ENCODE measurements at places on chromosomes 6 and 20.
A peak's percentile ranks its signal among the peaks of the same experiment; 100 is the strongest.

DNA sequence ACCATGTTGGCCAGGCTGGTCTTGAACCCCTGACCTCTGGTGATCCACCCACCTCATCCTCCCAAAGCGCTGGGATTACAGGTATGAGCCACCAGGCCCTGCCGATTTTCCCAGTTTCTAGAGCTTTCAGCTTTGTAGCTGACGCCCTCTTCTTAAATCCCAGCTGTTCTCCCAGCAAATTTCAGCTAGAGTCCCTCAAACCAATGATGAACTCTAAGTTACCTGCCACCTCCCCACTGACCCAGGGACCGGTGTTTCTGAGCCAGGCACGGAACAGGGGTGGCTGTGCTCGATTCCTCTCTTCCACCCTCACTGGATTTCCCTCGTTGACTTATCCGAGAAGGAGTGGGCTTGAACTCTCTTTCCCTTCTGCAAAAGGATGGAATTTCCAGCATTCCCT lies 39.1 kb downstream of the SUN5 start:
- peak; percentile 2 for DNase-seq

- DNase-seq = no peak
These were observed 13.2 kb downstream of the SYTL3 start for GRCh38 chr6:158662954-158663624.

GRCh38 chr6:50278663-50279062 lies 228.9 kb upstream of the DEFB112 start:
- no peak for DNase-seq

GRCh38 chr20:29299811-29300578 lies 1957.5 kb upstream of the DEFB115 start:
- no peak for DNase-seq

- no peak for DNase-seq
These were observed 4.3 kb downstream of the CCDC167 start for GRCh38 chr6:37495244-37495934.

DNA sequence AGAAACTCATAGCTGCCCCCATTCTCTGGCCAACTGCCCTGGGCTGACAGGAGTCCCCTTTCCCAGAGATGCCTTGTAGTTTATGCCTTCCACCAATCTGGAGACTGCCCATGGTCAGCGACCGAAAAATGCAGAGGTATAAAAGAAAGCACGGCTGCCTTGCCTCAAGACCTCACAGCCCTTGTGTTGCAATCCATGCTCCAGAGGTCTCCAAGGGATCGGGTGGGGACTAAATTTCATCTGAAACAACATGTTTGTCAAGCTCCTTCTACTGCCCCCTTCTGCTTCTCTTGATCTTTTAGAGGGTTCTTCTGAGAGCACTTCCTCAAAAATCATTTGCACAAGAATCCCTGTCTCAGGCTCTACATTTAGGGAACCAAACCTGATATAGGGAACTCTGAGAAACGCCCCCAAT lies 128.8 kb downstream of the PLCB1 start:
- DNase-seq = no peak

- DNase-seq = no peak
These were observed 12.1 kb downstream of the BPIFB3 start for GRCh38 chr20:33065785-33066184.

DNA sequence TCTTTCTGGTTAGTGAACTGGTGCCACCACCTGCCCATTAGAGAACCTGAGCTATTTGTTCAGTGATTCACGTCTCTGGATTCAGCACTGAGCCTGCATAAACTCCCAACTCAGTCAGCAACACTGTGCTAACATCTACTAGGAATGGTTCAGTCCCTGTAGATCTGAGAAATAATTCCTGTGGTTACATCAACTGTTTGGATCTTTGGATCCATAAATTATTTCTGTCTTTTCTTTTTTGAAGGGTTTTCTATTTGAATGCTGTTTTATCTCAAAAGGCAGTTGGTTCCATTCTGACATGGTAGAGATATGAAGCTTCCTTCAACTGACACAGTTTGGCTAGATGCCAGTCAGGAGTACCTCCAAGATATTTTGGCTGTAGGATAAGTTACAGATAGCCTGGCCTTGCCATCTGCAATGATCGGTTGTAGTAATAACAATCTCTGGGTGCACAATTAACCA lies 125.9 kb downstream of the TRMT11 start:
- DNase-seq = no peak

GRCh38 chr6:39927159-39927558 lies 7.1 kb downstream of the MOCS1 start:
- no peak for DNase-seq

DNA sequence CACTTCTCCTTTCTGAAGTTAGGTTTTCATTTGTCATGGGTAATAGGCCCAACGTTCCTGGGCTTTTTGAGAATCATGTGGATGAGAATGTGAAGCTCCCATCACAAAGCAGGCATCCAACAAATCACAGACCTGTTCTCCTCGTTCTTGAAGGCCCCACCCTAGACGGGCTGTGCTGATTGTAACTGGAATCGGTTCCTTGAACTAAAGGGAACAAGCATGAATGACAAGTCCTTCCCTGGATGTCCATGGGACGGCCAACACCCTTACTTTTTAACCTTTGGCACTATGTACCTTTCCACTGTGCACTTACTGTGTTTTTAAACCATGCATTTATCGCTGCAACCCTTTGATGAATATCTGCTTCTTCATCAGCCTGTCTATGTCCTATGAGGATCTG lies 438.2 kb downstream of the CD83 start:
- DNase-seq = no peak

DNA sequence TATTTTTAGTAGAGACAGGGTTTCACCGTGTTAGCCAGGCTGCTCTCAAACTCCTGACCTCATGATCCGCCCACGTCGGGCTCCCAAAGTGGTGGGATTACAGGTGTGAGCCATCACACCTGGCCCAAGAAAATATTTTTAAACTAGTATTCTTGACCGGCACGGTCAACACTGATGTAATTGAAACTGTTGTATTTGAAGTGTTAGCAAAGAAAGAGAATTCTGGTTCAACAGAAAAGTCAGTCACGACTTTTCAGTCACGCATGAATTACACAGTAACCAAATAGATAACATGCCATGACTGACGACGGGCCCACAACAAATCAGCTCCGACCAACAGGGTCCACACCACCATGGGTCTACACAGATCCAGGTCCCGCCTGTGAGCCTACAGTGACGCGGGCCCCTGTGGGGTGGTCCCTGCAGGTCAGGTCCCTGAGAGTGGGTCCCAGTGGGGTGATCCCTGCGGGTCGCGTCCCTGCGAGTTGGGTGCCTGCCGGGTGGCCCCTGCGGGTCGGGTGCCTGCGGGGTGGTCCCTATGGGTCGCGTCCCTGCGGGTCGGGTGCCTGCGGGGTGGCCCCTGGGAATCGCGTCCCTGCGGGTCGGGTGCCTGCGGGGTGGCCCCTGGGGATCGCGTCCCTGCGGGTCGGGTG lies 1.0 kb downstream of the GMEB2 start:
- no peak for DNase-seq

- peak; percentile 81 for DNase-seq
These were observed 9.7 kb upstream of the ATXN1 start for GRCh38 chr6:16770701-16771569.

- peak; percentile 50 for DNase-seq
These were observed 44.4 kb downstream of the DCDC2 start for GRCh38 chr6:24313251-24314141.

GRCh38 chr6:128303870-128304269 lies 216.5 kb downstream of the PTPRK start:
- no peak for DNase-seq

DNA sequence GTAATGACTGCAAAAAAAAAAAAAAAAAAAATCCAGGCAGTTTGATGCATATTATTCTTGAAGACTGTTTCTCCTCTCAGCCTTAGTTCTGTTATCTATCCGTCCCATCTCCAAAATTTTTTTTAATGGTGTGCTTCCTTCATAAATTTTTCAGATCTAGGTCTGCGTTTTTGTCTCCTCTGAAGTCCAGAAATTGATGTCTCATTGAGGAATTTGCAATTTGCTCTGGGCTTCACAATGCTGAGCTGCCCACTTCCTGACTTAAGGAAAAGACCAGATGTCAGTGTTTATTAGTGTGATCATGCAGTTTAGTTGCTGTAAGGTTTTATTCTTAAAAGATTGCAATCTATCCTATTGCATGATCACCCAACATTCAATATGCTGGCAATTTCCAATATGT lies 297.6 kb downstream of the ZNF217 start:
- DNase-seq = no peak

DNA sequence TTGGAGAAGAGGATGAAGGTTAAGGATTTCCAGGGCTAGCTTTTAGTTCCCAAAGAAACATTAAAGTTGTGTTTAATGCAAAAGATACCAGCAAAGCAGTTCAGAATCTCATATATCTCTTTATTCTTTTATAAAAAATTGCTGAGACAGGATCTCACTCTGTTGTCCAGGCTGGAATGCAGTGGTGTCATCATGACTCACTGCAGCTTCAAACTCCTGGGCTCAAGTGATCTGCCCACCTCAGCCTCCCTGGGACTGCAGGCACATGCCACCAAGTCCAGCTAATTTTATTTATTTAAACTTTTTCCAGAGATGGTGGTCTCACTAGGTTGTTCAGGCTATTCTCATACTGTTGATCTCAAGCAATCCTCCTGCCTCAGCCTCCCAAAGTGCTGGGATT lies 41.1 kb upstream of the CAP2 start:
- no peak for DNase-seq

DNA sequence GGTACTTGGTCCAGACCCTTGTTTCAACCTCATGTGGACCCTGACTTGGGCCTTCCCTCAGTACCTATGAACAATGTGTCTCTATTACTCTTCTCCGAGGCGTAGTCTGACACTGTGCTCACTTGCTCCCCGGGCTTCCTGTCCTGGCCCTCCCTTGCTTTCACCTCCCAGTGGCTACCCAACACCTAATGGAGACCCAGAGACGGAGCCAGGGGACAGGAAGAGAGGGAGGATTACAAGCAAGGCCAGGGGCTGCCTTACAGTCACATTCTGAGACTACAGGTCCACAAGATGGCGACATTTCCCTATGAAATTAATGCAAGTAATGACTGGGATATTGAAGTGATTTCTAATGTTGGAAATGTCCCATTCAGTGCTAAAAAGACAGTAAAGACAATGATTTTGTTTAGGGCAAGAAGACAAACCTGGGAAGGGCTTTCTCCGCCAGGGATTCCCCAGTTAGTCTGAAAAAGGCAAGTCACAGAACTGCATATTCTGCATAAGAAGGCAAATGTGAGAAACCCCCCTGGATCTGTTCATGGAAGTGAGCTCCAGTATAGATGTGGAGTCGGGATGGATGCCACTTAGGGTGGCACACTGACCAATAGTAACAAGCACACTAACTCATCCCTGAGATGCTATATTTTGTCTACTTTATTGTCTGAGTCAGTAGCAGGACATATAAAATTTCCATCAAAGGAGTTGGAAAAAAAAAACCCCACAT lies 44.0 kb upstream of the ZBTB24 start:
- DNase-seq = peak; percentile 58

GRCh38 chr20:8943631-8944030 lies 125.3 kb upstream of the PLCB4 start:
- no peak for DNase-seq

- no peak for DNase-seq
These were observed 32.2 kb upstream of the MICB start for GRCh38 chr6:31465718-31466117.

DNA sequence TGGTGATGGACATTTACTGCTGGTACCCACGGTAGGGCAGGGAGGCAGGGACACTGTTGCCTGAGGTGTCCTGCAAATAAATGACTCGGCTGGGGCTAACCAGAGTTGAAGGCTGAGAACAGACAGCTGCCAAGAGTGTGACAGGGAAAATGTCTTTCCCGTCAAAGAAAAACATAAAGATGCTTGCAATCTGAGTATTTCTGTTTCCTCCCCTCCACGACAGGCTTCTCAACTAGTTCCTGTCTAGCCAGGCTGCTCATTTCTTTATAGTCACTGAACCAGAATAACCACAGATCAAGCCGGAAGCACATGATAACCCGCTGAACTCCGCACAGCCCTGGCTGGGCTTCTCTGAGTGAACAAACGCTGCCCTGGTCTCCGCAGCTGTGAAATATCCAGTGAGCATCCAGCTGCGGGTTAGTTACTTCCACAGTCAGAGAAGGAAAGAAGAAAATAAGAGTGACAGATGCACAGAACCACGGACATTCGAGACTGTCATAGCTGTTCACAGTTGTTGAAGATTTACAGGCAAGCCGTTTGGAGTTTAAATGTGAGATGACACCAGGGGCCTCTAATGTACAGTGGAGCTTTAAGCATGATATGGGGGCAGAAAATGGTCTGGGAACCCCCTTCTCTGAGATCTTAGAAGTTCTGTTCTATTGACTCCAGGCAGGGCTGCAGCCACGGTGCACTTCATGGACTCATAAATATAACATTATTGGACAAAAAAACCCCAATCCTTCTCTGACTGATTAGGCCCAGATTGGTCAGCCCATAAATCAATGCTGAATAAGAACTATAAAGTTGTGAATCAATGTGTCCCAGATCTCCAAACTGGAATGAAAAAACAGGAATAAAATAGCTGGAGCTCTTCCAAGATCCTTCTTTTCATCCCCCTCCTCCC lies 299.9 kb upstream of the SUPT3H start:
- DNase-seq = no peak

DNA sequence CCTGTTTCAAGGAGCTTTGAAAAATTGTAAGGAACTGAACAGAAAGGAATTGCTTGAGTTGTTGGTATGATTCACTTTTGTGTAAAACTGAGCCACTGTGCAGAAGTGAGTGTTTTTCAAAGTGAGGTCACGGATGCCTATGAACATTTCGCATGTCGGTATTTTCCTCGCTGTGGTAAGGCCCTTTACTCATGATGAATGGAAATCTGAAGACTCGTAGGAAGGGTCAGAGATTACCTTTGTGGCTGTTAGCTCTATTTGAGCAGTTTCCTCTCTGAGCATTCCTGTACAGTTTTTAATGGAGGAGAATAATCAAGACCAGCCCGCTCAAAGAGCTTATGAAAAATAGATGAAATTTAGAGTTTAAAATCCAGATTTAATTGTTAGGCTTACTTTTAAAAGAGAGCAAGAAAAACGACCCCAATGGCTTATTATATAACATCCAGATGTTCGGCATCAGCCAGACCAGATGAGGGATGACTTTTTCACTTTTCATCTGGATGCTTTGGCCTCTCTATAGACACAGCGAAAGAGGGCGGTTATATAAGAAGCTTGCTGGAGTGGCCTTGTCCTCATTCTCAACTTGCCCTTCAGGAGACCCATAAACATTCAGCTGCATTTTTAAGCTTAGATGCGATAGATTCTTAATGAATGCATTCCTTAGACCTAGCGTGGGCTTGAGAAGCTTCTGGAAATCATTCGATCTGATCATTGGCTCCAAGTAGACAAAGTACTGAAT lies 99.5 kb downstream of the CD83 start:
- DNase-seq = no peak

DNA sequence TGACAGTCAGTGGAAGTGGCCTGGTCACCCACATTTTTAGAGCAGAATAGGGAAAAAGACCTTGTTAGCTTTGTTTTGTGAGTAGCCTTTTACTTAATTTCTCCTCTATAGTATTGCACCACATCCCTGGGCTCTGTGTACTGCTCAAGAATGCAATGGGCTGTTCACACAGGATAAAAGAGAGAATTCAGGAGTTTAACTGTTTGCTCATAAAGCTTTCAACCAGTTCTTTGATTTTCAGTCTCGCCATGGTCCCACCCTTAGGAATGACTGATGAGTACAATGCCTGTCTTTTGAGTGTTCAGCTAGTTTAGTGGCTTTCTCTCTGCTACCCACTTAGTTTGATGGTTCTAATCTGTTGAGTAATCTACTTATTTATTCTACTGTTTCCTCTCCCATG lies 129.7 kb downstream of the PLG start:
- DNase-seq = no peak

All from WTC11 (cell line).